Activated CD8-positive, alpha-beta memory T cell treated with anti-CD3 and anti-CD28 coated beads for 1 hour (primary cell): ENCODE measurements at places on chromosomes 3 and 15.
A peak's percentile ranks its signal among the peaks of the same experiment; 100 is the strongest.

GRCh38 chr3:94360987-94361386 is 298.1 kb downstream of the NSUN3 start:
- no peak for DNase-seq

GRCh38 chr15:75195766-75196241 is 5.9 kb upstream of the C15orf39 start:
- DNase-seq = no peak

GRCh38 chr3:43256714-43257461 is 29.5 kb upstream of the SNRK start:
- no peak for DNase-seq

GRCh38 chr3:14126887-14127505 is 2.1 kb downstream of the TMEM43 start:
- no peak for DNase-seq

GRCh38 chr3:61627768-61628185 is 66.4 kb downstream of the PTPRG start:
- DNase-seq = no peak

- DNase-seq = peak; percentile 70
Observed at GRCh38 chr15:75454471-75455378, 3.2 kb upstream of the SIN3A start.

GRCh38 chr15:100759698-100760356 is 119.8 kb upstream of the ALDH1A3 start:
- no peak for DNase-seq

DNA sequence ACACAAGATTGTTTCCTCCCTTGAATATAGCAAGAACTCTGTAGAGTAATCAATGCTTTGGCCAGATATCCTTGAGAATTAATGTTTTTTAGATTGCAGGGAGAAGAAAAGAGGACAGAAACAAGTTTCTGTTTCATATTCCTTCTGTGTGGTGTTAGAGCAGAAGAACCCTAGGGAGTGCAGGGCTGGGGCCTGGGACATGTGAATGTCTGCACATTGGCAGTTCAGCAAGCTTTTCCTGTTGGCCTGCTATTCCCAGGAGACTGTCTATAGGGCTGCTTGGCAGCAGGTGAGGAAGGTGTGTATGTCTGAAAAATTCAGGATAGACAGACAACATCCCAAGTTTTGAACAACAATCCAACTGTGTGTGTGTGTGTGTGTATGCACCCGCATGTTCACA is 13.6 kb upstream of the CNBP start:
- DNase-seq = no peak

DNA sequence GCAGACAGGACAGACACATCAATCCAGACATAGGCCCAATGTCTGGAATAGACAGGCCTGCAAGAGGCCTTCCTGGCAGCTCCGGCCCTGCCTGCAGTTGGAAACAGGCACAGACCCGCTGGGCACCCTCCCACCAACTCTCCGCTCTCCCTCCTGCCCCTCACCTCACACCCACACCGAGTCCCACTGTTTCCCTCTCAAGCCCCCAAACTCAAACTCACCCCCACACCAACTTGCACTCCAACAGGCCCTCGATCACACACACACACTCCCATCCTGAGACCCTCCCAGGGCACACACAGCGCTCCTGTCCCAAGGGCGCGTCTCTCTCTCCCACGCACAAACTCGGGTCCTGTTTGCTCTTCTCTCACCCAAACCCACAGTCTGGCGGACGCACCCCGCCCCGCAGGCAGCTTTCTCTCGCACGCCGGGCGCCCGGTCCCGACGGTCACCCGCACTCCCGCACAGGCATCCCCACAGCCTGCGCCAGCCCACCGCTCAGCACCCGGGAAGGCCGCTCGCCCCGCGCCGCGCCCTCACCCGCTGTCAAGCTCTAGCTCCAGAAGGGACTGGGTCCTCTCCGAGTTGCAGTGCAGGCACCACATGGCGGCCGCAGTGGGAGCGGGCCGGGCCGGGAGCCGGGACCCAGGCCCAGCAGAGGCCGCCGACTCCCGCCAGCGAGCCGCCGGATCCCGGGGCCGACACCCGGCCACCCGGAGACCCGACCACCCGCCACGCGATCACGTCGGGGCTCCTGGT is 106.2 kb downstream of the IQSEC1 start:
- no peak for DNase-seq

GRCh38 chr3:57689367-57690053 is 3.4 kb downstream of the DENND6A start:
- DNase-seq = no peak

- DNase-seq = no peak
Observed at GRCh38 chr15:52464040-52464439, 64.6 kb downstream of the MYO5A start.

GRCh38 chr15:99703603-99704443 is 29.4 kb downstream of the LYSMD4 start:
- DNase-seq = no peak

DNA sequence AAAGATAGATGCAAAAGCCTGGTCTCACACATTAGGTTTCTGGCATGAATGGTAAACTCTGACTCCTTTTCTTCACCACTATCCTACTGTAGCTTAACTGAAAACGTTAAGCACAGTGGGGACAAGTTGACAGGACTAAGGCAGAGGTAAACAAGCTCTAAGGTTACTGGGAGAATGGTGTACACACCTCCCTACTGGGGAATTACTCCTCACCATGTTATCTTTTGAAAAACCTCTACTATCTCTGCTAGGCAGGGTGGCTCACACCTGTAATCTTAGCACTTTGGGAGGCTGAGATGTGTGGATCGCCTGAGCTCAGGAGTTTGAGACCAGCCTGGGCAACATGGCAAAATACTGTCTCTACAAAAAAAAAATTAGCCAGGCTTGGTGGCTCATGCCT is 29.1 kb downstream of the IP6K1 start:
- no peak for DNase-seq
